CD4-positive, alpha-beta T cell (primary cell): ENCODE measurements at places on chromosomes 1 and 21.
A peak's percentile ranks its signal among the peaks of the same experiment; 100 is the strongest.

GRCh38 chr1:51558375-51558924 lies 39.4 kb upstream of the EPS15 start:
- no peaks in the 10 kb centered on the region for H3K27me3 ChIP-seq
- DNase-seq: no peak
- H3K4me1 ChIP-seq: no peaks in the 10 kb centered on the region
- H3K36me3 ChIP-seq: no peaks in the 10 kb centered on the region
- H3K4me3 ChIP-seq: no peak overlapping the region

DNA sequence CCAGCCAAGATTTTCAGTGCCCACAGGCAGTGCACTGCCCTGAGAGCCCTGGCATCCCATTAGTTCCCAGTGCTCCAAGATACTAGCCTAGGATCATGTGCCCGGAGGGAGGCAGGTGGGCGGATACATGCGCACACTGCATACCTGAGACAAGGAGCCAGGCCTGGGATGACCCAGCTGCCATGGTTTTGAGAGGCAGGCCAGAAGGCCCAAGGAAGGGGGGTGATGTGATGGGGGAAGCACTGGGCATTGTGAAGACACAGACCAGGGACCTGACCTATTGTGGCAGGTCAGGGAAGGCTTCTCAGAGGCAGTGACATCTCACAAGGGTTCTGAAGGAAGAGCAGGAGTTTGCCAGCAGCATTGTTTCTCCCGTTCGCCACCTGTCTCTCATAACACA lies 3.6 kb downstream of the ZC3H12A start:
- peak; percentile 32 for DNase-seq
- peak overlapping the region; percentile 92 for H3K4me3 ChIP-seq
- peaks cover 79% of the 10 kb centered on the region for H3K4me1 ChIP-seq
- H3K27ac ChIP-seq: peak overlapping the region; percentile 95
- H3K36me3 ChIP-seq: peaks cover 69% of the 10 kb centered on the region
- H3K27me3 ChIP-seq: no peaks in the 10 kb centered on the region

DNA sequence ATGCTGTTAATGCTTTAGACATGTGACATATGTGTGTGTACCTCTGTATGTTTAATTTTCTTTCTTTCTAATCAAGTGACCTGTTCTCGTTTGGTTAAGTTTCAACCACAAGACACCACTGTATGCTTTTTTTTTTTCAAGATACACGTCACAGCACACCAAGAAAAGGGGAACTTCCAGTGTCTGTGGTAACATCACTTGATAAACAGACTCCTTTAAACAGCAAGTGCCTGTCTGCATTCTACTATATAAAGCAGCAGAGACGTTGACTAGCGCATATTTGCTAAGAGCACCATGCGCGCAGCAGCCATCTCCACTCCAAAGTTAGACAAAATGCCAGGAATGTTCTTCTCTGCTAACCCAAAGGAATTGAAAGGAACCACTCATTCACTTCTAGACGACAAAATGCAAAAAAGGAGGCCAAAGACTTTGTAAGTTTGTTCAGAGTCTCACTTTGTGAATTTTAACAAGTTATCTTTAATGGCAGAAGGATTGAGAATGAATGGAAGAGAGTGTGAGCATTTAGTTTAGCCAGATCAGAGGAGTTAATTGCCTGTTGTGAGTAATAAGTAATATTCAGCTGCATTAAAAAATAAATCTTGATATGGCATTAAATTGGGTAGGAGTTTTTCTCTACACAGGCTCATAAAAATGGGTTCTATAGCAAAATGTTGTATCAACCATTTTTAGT lies at the start of gene RGS1:
Gene RGS1, plus strand, starts transcription at position 275 of the 691 bp plus-strand sequence. Its CDS starts 20 bp downstream, at position 295.
- H3K4me3 ChIP-seq: peak within 1 kb of the TSS; percentile 46
- H3K36me3 ChIP-seq: no peaks in the 10 kb centered on the region
- peak; percentile 52 for DNase-seq
- H3K4me1 ChIP-seq: peaks cover 7% of the 10 kb centered on the region

GRCh38 chr1:11180342-11180744 lies 8.8 kb upstream of the ANGPTL7 start:
- peaks cover 41% of the 10 kb centered on the region for H3K36me3 ChIP-seq
- H3K27me3 ChIP-seq: no peaks in the 10 kb centered on the region
- H3K4me3 ChIP-seq: no peak overlapping the region

DNA sequence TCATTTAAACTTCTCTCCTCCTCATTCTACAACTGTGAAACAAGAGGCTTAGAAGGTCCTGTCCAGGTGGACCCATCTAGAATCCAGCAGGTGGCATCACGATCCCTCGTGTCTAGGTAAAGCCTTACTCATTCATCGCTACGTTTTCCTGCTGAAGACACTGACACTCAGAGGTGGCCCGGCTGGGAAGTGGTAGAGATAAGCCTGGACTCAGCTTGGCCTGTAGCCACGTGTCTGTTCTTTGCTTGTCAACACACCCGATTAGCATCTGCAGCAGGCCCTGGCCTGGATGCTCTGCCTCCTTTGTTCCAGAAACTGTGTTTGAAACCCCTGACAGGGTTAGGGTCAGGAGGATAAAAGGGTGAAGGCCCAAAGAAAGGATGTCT lies 43.4 kb downstream of the PARP1 start:
- no peak overlapping the region for H3K4me3 ChIP-seq
- H3K27ac ChIP-seq: no peak overlapping the region
- DNase-seq: no peak
- H3K27me3 ChIP-seq: no peaks in the 10 kb centered on the region
- H3K36me3 ChIP-seq: peaks cover 98% of the 10 kb centered on the region

- DNase-seq: no peak
- H3K4me1 ChIP-seq: peaks cover 8% of the 10 kb centered on the region
- H3K36me3 ChIP-seq: no peaks in the 10 kb centered on the region
- no peak overlapping the region for H3K4me3 ChIP-seq
- H3K27ac ChIP-seq: no peak overlapping the region
These were observed 10.9 kb downstream of the CAPN9 start for GRCh38 chr1:230757856-230758708.

GRCh38 chr1:221294242-221294641 lies 415.0 kb downstream of the HLX start:
- no peaks in the 10 kb centered on the region for H3K36me3 ChIP-seq
- no peak overlapping the region for H3K27ac ChIP-seq
- DNase-seq: no peak
- no peaks in the 10 kb centered on the region for H3K27me3 ChIP-seq
- H3K4me3 ChIP-seq: no peak overlapping the region

- H3K27me3 ChIP-seq: peaks cover 54% of the 10 kb centered on the region
- H3K4me1 ChIP-seq: no peaks in the 10 kb centered on the region
- DNase-seq: no peak
- H3K27ac ChIP-seq: no peak overlapping the region
- H3K36me3 ChIP-seq: no peaks in the 10 kb centered on the region
These were observed 2.8 kb downstream of the ADGRL2 start for GRCh38 chr1:81803431-81804110.

DNA sequence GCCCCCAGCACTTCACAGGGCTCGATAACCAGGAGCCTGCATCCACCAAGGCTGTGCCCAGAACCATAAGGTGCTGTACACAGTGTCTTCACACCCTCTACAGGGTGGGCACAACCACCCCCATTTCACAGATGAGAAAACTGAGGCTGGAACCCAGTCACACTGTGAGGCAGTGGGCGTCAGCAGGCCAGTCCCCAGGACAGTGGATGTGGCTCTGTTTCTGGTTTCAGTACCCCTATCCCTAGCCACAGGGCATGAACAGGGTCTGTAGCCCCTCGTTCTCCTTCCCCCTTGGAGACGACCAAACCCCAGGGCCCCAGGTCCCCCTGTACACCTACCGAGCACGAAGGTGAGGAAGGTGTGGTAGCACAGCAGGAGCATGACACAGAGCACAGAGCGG lies 27.6 kb downstream of the TTC39A start:
- H3K4me1 ChIP-seq: no peaks in the 10 kb centered on the region
- no peak overlapping the region for H3K4me3 ChIP-seq
- no peak for DNase-seq
- H3K27ac ChIP-seq: no peak overlapping the region

GRCh38 chr1:157910270-157910669 lies 68.7 kb upstream of the CD5L start:
- H3K4me1 ChIP-seq: no peaks in the 10 kb centered on the region
- DNase-seq: no peak
- H3K27me3 ChIP-seq: peaks cover 8% of the 10 kb centered on the region
- no peak overlapping the region for H3K27ac ChIP-seq

GRCh38 chr1:108041360-108042142 lies 76.6 kb upstream of the VAV3 start:
- DNase-seq: no peak
- no peaks in the 10 kb centered on the region for H3K36me3 ChIP-seq
- H3K27me3 ChIP-seq: no peaks in the 10 kb centered on the region
- H3K4me3 ChIP-seq: no peak overlapping the region
